ENCODE measurements at places on chromosomes 4 and X.

GRCh38 chrX:16205840-16206239 is 38.6 kb downstream of the MAGEB17 start:
- no peak for DNase-seq

DNA sequence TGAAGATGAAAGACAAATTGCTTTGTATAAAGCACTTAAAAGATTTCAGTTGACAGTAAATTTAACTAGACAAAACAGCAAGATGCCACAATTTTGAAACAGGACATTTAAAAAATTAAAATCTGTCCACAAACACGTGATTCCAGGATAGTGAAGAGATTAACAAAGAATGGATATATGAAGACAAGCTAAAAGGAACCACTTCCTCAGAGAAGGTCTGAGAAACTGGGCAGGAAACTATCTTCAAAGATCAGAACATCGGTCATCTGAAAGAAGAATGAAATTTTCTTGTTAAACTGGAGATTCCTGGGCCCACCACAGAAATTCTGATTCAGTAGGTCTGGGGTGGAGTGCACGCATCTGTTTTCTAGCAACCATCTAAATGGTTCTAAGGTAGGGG is 1.4 kb downstream of the RWDD4 start:
- DNase-seq, result no peak

DNA sequence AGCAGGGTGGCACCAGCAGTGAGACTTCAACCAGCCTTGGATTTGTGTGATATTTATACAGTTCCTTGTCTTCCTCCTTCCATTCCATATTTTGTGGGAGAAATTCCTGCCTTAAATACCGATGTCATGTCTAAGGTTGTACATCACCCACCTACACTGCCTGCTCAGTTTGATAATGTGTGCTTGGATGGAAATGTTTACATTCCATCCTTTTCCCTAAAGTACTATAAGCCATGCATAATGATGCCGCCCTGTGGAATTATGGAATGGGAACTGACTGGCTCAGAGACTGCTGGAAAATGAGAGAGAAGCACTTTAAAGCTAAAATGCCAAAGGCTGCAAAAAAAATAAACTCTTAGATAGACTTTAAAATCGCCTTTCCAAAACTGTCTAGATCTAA is 11.3 kb upstream of the GLUD2 start:
- DNase-seq, result no peak

GRCh38 chr4:79209822-79210635 is 115.8 kb downstream of the NAA11 start:
- no peak for DNase-seq

DNA sequence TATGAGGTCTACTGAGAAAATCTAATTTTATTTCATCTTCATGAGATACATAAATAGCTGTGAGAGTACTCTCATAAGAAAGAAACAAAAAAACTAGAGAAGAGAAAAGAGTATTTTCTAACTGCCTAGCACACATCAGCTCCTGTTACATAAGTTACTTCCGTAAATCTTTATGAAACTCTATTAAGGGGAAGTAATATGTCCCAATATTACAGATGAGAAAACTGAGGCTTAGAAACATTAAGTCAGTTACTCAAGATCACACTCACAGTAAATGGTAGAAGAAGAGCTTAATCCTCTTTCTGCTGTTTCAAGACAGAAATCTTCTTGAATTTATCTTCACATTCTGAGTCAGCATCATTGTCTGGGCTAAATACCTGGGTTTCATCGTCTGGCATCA is 164.1 kb downstream of the DTHD1 start:
- no peak for DNase-seq

- no peak for DNase-seq
Observed at GRCh38 chrX:48695925-48696300, 621 bp upstream of the SUV39H1 start.

- DNase-seq, result no peak
Observed at GRCh38 chr4:25223802-25224375, 9.9 kb upstream of the PI4K2B start.

DNA sequence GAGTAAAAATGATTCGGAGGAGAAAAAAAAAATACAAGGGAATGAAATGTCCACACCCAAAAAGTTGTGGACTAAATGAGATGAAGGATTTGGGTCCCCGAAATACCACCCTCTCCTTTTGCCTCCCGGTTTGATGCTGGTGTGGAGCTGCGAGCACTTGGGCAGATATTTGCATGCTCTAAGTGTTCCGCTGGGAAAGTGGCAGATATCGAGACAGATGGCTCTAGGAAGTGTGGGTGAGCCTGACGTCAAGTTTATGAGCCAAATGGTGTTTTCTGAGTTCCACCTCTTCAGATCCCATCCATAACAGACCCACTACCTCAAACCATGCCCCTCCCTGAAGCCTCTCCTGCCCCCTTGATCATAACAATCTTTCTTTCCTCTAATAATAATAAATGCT is 228.6 kb downstream of the QDPR start:
- no peak for DNase-seq

- no peak for DNase-seq
Observed at GRCh38 chr4:138445098-138445497, 202.9 kb upstream of the SLC7A11 start.

- no peak for DNase-seq
Observed at GRCh38 chr4:122152711-122153226, 638 bp downstream of the BLTP1 start.

DNA sequence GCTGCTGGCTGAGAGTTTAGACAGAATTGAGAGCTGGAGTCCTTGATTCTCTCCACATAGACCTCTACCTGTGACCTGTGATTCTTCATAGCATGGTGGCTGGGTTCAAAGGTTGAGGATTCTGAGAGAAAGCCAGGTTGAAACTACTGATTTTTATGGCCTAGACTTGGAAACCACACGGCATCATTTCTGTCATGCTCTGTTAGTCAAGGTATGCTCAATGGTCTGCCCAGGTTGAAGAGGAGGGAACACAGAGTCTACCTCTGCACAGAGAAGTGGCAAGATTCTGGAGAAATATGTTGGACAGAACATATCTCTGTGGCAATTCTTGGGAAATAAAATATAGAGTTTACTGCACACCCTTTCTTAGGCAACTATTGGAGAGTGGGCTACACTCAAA is 57.2 kb upstream of the CXorf66 start:
- DNase-seq, result no peak

GRCh38 chr4:2497931-2498330 is 29.0 kb downstream of the RNF4 start:
- DNase-seq, result no peak

DNA sequence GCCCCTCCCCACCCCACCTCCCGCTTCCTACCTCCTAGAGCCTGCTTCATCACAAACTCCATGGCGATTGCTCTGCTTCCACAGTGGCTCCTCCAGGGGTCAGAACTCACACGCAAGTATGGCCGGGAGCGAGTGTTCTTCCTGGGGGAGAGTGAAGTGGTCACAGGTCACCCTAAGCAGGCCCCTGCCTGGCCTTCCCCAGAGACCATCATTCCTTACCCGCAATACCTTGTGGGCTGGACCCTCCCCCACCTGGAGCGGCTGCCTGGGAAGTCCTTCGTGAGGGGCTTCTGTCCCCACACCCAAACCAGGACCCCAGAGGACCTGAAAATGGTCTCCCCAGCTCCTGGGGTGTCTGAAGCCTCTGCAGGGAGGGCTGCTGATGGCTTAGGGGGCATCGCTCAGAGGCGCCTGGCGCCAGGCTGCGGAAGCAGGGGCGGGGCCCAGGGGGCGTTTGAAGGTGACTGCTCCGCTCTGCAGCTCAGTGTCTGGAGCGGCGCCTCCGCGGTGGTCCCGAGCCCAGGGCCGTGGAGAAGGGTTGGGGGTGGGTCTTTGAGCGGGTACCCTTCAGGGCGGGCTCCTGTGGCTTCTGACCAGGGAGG is 1.4 kb downstream of the CPLX1 start:
- DNase-seq, result no peak

DNA sequence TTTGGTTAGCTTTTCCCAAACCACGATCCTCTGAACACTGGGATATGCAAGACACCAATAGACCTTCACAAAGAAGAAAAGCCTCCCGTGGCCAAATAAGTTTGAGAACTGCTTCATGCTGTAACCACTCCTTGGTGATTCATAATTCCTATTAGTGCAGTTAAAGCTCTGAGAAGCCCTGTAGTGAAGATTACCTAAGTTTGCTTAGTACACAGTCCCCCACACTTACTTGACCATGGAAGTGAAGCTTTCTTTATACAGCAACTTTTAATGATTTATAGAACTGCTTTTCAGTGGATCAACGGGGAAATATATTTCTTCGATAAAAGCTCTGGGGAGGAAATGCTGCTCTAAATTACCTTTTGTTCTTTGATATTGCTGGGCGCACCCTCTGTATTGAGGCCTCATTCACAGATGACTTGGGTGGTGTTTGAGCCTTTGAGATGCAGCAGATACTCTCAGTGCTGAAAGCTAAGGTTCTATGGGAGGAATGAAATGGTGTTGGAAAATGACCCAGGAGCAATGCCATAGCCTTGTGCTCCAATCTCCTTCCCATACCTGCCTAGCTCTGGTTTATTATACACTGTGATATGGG is 67.4 kb downstream of the CBLL2 start:
- no peak for DNase-seq

GRCh38 chr4:26731351-26732035 is 129.1 kb upstream of the STIM2 start:
- DNase-seq, result no peak

GRCh38 chr4:123606946-123607542 is 210.4 kb downstream of the SPRY1 start:
- DNase-seq, result no peak
